Stimulated activated CD4-positive, alpha-beta T cell treated with anti-CD3 and anti-CD28 coated beads, TNF-alpha, amount 100 ng/mL, for 24 hours (primary cell): ENCODE measurements at places on chromosomes 7 and 10.

- DNase-seq = no peak
Measured at GRCh38 chr7:155343661-155344121, 46.0 kb downstream of the INSIG1 start.

- DNase-seq = no peak
Measured at GRCh38 chr7:10412422-10413019, 561.2 kb upstream of the PHF14 start.

GRCh38 chr10:131743190-131744151 is 157.3 kb upstream of the PPP2R2D start:
- DNase-seq = no peak

GRCh38 chr10:108696792-108697477 is 1226.4 kb downstream of the XPNPEP1 start:
- no peak for DNase-seq

DNA sequence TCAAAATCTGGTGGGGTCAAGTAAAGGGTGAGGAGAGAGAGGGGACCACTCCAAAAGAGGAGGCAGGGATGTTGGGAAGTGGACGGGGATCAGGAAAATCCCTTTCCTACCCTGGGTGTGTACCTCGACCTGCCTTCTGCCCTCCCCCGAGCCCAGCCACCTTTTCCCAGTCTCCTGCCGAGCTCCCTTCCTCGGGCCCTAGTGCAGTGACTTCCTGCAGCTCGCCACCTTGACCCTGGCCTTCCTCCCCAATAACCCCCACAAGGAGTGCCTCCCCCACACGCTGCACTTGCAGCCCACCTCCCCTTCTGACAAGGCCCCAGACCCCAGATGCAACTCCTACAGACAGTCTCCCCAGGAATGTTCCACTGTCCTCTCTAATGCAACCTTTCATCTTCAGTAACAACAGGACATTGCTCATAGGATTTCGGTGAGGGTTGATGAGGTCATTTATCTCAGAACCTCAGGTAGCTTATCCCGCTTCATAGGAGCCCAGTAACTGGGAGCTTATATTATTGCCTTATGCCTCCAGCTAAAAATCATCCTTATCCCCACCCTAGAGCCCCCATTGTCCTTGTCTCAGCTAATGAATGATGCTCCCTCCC is 90.1 kb downstream of the MKI67 start:
- DNase-seq = no peak

GRCh38 chr10:113423981-113424721 is 128.7 kb upstream of the HABP2 start:
- no peak for DNase-seq

GRCh38 chr7:81676813-81677212 is 93.0 kb downstream of the HGF start:
- DNase-seq = no peak
